ENCODE measurements at places on chromosomes 6 and 20.

DNA sequence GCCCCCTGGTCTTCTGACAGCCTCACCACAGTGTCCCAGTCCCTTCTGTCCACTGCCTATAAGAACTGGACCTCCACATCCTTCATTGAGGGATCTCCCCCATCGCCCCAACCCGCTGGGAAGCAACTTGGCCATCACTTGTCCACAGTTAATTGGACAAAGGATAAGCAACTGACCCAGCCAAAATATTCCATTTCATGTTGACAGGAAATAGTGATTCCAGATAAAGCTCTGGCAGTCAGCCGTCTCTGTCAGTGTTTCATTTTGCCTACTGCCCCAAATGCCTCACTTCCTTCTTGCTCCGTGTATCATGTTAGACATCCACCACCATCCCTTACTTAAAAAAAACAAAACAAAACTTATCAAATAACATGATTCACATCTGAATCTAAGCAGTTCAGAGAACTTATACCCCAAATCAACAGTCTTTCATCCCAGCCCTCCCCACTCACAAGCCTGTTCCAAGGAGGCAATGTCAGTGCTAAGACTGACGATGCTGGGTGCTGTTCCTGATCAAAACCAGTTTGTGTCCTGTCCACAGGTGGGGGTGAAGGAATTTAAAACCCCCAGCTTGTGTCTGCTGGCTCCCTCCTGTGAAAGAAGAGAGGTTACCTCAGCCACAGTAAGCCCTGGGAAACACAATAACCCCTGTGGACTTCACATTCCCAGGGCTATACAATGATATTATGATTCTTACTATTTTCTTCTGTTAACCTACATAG lies 162.5 kb downstream of the WDR27 start:
- no peak for DNase-seq

DNA sequence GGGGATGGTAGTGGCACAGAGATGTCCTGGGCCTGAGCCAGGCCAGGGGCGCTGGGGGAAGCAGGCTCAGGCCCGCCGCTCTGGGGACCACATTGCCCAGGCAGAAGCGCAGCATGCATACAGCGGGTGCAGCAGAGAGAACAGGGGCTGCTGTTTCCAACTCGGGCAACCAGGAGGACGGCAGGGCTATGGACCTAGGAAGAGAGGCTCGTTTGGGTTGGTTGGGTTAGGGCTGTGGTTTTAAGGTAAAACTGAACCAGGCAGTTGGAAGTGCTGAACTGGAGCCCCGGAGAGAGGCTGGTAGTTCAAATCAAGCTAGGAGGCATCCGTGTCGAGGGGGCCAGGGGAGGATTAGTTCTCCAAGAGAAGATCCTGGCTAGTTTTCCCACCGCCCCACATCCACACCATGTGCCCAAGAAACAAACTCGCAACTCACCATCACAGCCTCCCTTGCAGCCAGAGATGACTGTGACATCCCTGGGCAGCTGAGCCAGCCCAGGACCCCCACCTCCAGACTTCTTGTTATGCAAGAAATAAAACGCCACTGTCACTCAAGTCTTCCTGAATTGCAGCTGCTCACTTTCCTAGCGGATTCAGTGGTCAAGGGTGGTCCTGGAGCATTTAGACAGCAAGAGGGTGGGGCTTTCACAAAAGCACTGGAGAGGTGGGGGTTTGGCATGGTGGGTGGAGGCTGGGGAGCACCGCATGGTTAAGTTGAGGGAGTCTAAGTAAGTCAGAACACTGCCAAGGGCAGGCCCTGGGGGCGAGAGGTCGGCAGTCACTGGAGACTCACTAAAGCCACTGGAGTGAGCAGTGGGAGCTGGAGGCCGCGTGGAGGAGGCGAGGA lies 161.2 kb downstream of the GRM4 start:
- DNase-seq: no peak

GRCh38 chr6:20349225-20349624 lies 52.5 kb upstream of the E2F3 start:
- no peak for DNase-seq

GRCh38 chr6:88975369-88975768 lies 12.0 kb upstream of the RNGTT start:
- no peak for DNase-seq

DNA sequence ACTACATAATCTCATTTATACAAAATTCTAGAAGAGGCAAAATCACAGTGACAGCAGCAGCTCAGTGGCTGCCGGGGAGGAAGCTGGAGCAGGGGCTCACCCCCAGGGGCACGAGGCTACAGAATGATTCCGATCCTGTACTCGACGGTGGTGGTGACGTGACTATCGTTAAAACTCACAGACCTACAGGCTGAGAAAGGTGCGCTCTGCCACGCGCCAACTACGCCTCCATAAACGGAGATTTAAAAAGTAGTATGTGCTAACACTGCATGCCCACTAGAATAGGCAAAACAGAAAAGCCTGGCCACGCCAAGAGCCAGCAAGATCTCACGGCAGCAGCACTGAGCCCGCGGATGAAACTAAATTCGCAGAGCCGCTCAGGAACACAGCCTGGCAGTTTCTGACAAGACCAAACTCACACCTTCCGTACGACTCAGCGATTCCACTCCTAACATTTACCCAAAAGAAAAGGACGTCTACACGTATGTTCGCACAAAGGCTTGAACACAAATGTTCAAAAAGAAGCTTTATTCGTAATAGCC lies 25.2 kb downstream of the TAF4 start:
- no peak for DNase-seq

GRCh38 chr6:166244353-166245045 lies 63.7 kb downstream of the PRR18 start:
- DNase-seq: no peak

DNA sequence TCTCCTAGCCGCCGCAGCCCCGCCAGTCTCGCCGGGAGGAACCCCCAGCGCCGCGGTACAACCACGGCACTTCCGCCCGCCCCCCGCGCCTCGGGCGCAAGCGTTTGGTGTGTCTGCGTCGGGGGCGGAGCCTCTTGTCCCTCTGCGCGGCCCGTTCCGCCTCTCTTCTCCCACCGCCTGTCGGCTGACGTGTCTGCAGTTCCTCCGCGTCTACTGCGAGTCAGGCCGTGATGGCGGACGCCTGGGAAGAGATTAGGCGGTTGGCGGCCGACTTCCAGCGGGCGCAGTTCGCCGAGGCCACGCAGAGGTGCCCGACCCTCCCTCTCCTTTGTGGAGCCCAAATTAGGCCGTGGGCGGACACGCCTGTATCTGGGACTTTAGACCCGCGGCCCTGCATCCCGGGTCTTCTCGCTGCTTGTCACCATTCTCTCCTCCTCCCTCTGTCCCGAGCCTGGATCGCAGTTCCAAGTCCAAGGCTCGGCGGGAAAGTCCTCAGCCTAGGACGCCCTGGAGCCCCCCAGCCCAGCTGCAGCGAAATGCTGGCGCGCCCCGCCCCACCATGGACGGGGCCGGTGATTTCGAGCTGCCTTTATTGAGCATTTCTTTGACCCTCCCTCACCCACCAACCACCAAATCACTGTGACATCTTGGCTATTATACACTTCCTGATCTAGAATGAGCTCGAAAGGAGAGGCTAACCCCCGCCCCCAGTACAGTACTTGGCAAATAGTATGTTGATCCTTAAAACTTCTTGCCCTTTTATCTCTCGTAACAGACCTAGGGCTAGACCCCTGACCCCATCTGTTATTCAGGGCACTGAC lies at the start of gene UFL1:
UFL1 (plus strand) TSS at position 163 of the 821 bp plus-strand sequence; CDS start at position 231, 68 bp downstream.
- DNase-seq: peak; percentile 73

DNA sequence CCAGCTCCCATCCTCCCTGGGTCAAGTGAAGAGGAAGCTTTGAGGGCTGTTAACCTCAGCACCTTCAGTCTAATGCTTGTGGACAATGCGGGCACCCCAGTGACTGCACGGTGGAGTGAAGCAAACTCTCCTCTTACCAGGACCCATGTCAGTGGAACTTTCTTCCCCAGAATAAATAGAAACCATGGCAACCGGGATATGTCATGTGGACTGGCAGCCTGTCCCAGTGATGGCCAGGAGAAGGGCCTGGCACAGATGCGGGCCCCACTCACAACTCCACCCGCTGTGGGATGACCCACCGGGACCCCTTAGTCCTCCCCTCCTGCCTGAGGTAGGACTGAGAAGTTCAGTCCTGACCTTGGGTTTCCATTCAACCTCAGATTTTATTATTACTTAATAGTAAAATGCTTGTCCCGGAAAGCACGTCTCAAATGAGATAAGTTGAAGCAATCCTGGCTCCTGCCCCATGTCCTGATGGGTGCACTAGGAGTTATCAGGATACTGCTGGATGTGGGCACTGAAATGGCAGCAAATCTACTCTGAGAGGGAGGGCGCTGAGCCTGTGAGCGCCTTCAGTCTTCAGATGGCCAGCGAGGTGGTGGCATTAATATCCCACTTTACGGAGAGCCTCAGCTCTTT lies 23.5 kb downstream of the TOX2 start:
- DNase-seq: no peak

GRCh38 chr6:73798592-73798991 lies 102.6 kb downstream of the CD109 start:
- peak; percentile 92 for DNase-seq

DNA sequence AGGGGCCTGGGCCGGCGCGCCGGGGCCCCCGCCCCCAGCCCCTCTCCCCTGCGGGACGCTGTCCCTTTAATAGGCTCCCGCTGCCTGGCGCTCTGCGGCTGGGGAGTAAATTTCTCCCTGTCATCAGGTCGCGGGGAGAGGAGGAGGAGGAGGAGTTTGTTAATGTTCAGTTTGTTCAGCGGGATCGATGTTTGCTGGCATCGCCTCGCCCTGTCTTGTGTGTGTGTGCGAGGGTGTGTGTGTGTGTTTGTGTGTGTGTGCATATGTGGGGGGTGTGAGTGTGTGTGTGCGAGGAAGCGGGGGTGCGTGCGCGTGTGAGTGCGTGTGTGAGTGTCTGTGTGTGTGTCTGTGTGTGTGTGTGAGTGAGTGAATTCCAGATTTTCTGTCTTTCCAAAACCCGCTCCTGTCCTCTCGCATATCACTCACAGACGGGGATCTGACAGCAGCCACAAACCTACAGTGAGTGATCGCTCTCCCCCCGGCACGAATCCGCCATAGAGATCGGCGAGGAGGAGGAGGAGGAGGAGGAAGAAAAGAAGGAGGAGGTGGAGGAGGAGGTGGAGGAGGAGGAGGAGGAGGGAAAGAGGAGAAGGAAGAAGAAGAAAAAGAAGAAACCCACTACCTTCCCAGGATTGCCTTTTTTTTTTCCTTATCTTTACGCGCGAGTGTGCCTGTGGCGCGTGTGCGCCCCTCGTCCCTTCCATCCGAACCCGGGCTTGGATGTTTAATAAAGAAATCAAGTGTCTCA lies at the start of gene TSHZ2:
TSHZ2 (plus strand) TSS at position 169 of the 748 bp plus-strand sequence. CDS start 936 bp downstream, outside the sequence.
- DNase-seq: no peak

DNA sequence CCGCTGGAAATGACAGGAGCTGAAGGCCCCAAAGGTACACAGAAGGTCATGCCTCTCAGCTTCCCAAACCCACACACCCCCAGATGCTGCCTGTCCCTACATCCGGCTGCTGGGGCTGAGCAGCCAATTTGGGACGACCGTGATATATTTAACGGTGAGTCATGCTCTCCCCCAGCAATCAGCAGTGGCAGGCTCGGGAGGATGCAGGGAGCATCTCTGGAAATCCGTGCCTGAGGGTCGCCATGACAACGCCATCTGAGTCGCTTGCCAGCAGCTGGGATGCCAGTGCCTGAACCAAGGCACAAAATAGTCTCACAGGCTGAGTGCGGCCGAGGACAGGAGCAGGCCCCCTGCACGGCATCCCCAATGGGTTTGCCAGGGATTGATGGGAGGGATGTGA lies 57.9 kb downstream of the KCNB1 start:
- no peak for DNase-seq

DNA sequence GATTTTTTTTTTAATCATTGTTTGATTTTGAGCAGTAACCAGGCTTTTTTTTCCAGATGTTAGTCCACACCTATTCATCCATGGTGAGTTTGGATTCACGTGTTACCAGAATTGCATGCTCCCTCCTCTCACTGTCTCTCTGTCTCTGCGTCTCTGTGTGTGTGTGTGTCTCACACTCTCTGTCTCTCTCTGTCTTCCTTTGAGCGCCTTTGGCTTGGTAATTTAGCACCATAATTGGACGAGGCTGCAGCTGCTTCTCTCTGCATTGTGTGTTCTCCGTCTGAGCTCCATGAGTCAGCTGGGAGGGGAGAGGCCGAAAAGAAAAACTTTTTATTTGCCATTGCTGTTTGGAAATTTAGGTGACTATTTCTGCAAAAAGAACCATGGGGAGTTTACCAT lies 3.4 kb downstream of the TFAP2B start:
- DNase-seq: no peak

- DNase-seq: no peak
These were observed 39.6 kb upstream of the RCAN2 start for GRCh38 chr6:46530896-46531295.

- no peak for DNase-seq
These were observed 59.6 kb upstream of the CDH4 start for GRCh38 chr20:61192337-61192950.

DNA sequence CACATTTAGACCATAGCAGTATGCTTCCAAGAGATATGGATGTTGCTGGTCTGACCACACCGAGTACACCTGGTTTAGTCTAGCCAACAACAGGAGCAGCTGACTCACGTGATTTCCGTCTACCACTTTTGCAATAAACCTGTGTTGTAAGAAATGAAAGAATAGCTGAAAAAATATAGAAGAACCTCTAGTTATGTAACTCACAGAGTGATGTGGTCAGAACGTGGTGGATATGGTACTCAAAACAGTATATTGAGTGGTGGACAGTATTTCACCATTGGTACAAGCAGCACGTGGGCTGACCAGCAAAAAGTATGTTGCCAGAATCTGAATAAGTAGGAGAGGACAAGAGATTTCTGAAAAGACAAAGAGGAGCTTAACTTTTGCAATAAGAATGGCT lies 226.9 kb downstream of the TBC1D7 start:
- no peak for DNase-seq

DNA sequence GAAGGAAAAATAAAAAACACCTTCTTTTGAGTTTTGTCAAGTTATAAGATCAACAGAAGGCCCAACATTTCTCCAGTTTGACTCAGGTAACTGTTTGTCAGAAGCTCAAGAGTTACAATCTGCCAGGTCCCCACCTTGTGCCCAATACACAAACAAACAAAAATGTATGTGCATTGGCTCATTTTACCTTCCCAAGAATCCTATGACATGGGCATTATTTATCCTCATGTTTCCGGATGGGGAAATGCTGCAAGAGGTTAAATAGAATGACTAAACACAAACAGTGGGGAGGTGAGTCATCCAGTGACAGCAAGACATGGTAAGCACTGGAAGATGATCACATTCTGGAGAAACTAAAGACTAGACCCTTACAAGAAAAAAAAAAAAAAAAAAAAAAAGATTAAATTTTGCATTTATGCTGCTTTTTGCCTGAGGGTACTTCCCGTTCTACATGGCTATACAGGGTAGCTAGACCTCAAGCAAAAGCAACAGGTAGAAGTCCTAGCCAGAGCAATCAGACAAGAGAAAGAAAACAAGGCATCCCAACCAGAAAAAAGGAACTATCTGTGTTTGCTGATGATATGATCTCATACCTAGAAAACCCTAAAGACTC lies 23.6 kb upstream of the ANKRD60 start:
- peak; percentile 83 for DNase-seq

GRCh38 chr20:58571356-58571692 lies 56.1 kb upstream of the APCDD1L start:
- DNase-seq: no peak

DNA sequence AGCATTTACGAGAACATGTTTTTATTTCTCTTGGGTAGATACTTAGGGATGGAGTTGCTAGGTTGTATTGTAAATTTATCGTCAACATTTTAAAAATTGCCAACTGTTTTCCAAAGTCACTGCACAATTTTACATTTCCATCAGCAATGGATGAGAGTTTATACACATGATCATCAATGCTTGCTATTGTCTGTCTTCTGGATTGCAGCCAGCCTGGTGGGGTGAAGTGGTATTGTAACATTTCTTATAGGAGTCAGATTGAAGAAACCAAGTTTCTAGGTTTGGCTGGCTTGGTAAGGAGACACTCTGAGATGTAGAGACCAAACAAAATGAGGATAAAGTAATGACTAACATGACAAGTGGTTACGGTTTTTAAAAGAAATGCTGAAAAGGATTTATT lies 57.1 kb upstream of the HDDC2 start:
- no peak for DNase-seq
